Psoas muscle (tissue), 8 donors: ENCODE measurements at places on chromosomes 11 and 22.
A peak's percentile ranks its signal among the peaks of the same experiment; 100 is the strongest.

DNA sequence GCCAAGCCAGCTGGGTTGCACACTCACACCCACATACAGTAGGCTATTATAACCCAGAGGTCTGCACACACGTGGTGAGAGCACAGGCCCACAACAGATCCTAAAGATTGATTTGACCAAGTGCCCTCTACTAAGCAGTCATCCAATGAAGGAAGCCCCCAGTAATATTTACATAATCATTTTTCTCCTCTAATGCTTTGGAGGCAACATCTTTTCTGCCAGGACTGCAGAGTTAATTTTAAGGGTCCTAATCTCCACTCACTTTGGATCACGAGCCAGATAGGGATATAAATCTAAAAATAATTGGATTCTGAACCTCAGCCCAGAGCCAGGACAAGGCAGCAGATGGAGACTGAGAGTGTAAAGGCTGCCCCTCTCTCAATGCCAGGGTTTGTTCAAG, 49.1 kb upstream of the MTNR1B start:
- no peaks in the 10 kb centered on the region for H3K36me3 ChIP-seq
- DNase-seq = no peak
- H3K27me3 ChIP-seq = peaks cover 3% of the 10 kb centered on the region
- no peaks in the 10 kb centered on the region for H3K4me1 ChIP-seq
- H3K4me3 ChIP-seq = no peak overlapping the region

GRCh38 chr11:119641983-119642745, 86.8 kb downstream of the NECTIN1 start:
- H3K4me3 ChIP-seq = no peak overlapping the region
- no peaks in the 10 kb centered on the region for H3K36me3 ChIP-seq
- no peak for DNase-seq
- H3K27ac ChIP-seq = no peak overlapping the region
- H3K4me1 ChIP-seq = no peaks in the 10 kb centered on the region
- no peaks in the 10 kb centered on the region for H3K27me3 ChIP-seq

DNA sequence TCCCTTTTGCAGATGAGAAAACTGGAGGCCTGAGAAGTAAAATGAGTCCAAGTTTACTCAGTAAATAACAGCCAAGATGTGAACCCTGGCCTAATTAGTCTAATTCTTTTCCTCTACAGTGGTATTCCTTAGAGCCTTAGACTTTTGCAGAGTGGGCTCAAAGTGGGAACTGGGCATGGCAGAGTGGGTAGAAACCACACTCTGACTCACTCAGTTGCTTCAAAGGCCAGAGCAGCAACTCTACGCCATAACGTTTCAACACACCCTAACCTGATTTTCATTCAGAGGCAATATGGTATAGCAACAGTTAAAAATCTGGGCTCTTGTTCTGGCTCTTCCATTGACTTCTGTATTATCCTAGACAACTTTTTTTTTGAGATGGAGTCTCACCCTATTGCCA, 2.8 kb downstream of the THRSP start:
- H3K27ac ChIP-seq = no peak overlapping the region
- no peak for DNase-seq
- H3K27me3 ChIP-seq = no peaks in the 10 kb centered on the region
- peaks cover 37% of the 10 kb centered on the region for H3K4me1 ChIP-seq

- H3K4me1 ChIP-seq = no peaks in the 10 kb centered on the region
- no peaks in the 10 kb centered on the region for H3K27me3 ChIP-seq
- peaks cover 90% of the 10 kb centered on the region for H3K36me3 ChIP-seq
Measured at GRCh38 chr11:4118107-4118506, 23.5 kb downstream of the RRM1 start.

DNA sequence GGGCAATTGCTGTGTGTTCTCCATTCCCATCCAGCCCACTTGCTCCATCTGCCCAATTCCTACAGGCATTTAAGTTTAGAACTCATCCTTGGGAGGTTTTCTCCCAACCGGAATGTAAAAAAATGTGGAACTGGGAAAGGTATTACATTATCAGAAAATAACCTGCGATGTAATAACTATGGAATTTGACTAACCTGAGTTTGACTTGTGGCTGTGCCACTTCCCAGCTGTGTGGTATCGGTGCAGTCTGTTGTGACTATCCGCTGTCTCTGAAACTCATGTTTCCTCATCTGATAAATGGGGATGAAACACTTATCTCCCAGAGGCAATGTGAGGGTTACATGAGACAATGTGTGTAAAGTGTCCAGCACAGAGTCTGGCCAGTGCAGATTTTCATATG, 77.6 kb downstream of the TENM4 start:
- no peak overlapping the region for H3K4me3 ChIP-seq
- H3K4me1 ChIP-seq = no peaks in the 10 kb centered on the region
- no peak overlapping the region for H3K27ac ChIP-seq
- H3K27me3 ChIP-seq = no peaks in the 10 kb centered on the region
- H3K36me3 ChIP-seq = no peaks in the 10 kb centered on the region
- no peak for DNase-seq

DNA sequence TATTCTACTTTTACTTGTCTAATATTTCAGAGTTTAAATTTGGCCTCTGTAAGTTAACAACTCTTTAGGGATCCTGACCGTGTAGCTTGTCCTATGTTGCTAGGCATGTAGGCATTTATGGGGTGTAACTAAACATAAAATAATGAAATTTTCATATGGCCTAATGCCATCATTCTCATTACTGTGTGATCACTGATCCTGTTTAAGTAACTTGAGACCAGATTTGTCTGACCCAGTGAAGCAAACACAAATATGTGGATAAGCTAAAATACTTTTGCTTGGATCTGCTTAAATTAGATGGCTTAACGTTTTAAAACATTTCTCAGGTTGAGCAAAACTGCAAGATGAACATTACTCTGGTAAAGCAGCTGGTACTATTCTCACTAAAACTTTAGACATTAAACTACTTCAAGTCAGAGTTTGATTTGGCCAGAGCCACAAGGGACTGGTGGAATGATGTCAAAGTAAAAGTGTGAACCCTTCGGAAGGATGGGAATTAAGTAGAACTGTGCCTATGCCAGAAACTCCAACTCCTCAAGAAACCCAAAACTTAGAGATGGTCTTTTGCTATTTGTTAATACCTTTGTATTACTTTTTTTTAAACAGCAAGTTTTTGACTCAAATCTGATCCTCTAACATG, 12.5 kb downstream of the QSER1 start:
- H3K27me3 ChIP-seq = no peaks in the 10 kb centered on the region
- no peak overlapping the region for H3K27ac ChIP-seq
- peaks cover 5% of the 10 kb centered on the region for H3K4me1 ChIP-seq
- DNase-seq = no peak

DNA sequence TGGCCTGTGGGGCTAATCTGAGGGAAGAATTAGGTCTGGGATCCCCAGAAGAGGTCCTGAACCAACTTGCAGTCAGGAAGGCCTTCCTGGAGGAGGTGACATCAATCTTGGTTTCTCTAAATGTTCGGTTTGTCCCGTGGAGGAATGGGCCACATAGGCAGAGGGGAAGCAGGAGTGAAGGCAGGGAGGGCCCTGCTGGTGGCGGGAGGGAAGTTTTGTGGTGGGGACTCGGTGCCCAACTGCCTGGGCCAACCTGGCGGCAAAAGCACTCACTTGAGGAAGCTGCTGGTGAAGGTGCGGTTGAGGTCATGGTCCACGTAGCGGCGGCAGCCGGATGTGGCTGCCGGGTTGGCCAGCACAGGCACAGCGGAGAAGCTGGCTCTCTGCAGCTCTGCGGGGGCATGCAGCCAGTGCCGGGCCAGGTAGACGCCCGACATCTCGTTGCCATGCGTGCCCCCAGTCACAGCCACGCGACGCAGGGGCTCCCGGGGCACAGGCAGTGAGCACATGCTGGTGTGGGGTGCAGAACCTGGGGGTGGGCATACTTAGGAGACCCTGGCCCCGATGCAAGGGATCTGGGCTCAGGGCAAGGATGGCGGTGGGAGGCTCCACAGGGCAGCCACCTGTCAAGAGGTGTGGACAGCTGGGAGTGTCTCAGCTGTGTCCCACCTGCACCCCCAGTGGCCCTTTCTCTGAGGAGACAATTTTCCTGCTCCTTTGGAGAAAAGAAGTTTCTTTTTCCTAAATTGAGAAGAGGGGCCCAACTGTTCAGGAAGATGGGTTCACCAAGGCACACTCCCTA, 3.8 kb downstream of the ACY3 start:
- H3K4me3 ChIP-seq = no peak overlapping the region
- H3K36me3 ChIP-seq = no peaks in the 10 kb centered on the region
- DNase-seq = no peak
- no peaks in the 10 kb centered on the region for H3K4me1 ChIP-seq
- H3K27ac ChIP-seq = no peak overlapping the region

DNA sequence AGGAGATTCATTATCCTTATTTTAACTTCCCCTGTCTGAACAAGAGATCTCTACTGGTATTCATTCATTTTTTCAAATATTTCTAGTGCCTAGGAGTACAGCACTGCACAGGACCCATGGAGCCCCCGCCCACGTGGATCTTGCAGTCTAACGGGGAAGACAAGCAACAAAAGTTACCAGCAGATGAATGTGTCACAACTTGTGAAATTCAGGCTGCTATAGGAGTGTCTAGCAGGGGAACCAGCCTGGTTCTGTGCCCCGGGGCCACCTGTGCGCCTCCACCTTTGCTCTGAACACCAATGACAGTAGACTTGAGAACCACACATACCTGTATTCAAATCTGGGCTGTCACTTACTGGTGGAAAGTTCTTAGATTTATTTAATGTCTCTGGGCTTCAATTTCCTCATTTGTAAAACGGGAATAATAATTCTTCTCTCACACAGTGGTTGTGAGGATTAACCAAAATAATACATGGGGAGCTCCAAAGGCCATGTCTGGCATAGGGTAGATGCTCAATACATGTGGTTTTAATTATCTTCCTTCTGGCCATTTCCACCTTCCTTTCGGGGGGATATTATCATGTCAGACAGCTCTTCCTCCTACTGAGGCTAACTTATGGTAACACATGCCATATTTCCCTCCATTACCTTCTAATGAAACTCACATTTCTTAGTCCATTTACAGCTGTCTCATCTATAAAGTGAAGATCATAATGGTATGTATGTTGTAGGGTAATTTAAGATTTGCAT, 17.8 kb downstream of the POU2AF1 start:
- no peak overlapping the region for H3K4me3 ChIP-seq
- no peak for DNase-seq
- H3K27ac ChIP-seq = no peak overlapping the region
- no peaks in the 10 kb centered on the region for H3K4me1 ChIP-seq
- no peaks in the 10 kb centered on the region for H3K27me3 ChIP-seq

GRCh38 chr11:61054513-61054912, 47.8 kb upstream of the CD5 start:
- no peaks in the 10 kb centered on the region for H3K4me1 ChIP-seq
- no peaks in the 10 kb centered on the region for H3K36me3 ChIP-seq
- no peak overlapping the region for H3K4me3 ChIP-seq
- H3K27me3 ChIP-seq = no peaks in the 10 kb centered on the region
- no peak for DNase-seq
- H3K27ac ChIP-seq = no peak overlapping the region

DNA sequence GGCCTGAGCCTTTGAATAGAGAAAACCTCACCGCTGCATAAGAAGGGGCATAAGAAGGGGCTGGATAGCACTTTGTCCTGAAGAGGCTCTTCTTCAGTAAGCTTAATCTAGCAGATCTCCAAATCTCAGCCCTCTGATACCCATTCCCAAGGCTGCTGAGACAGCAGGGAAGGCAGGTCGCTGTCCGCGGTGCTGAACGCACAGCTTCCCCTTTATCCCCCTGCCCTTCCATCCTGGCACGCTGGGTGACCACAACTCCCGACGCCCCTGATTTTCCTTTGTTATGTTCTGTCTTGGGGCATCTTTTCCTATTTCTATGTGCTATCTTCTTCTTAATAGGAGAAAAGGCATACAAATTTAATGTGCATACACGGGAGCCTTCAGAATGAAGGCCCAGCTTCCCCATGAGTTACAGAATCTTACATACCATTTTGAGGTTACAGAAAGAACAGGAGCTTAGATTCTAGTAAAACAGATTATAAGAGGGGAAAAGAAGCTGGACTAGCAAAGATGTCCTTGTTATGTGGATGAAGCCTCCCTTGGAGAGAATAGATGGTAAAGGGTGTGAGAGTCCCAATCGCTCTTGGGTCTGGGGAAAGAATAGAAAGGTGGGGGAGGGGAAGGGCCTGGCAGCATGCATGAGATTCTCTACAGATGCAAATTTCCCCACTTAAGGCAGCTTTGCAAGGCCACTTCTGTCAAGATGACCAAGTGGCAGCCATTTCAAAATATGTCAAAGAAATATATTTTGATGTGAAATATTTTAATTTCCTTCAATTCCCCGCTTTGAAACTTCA, 5.7 kb upstream of the SULT4A1 start:
- no peak overlapping the region for H3K27ac ChIP-seq
- H3K4me1 ChIP-seq = no peaks in the 10 kb centered on the region
- H3K36me3 ChIP-seq = no peaks in the 10 kb centered on the region
- DNase-seq = peak; percentile 66

GRCh38 chr11:132744771-132745170, 787.5 kb downstream of the OPCML start:
- no peak overlapping the region for H3K4me3 ChIP-seq
- H3K27ac ChIP-seq = no peak overlapping the region
- no peaks in the 10 kb centered on the region for H3K36me3 ChIP-seq
- no peaks in the 10 kb centered on the region for H3K4me1 ChIP-seq
- no peak for DNase-seq

DNA sequence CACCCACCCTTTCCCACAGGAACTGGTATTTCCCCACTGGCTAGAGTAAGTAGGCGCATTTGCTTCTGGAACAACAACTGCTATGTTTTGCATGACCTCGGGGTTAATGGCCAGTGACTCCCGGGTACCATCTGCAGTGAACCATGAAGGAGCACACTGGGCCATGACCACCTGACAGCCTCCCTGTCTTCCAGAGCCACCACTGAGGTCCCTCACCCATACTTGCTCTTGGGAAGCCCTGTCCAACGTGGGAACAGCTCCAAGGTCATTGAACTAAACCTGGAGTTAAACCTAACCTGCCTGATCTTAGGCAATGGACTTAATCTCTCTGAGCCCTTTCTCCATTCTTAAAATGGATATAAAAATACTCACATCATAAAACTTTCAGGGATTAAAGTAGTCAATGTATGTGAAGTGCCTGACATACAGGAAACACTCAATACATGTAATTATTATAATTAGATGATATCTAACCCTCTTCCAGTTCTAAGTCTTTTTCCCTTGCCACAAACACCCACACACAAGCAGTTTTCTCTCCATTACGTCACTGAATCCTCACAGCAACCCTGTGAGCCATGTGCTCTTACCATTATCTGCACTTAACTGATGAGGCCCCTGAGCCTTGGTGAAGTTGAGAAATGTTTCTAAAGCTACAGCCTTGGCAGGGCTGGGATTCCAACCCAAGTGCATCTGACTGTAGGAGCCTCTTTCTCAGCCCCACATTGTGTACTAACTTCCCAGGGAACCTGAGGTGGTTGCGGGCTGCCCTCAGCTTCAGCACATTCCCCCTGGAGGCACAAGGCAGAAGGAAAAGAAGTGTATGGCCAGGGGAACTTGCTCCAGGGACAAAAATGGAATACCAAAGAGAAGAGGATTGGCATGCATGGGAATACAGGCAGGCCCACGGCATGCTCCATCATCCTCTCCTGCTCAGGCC, 74.5 kb upstream of the NCAM1 start:
- no peaks in the 10 kb centered on the region for H3K4me1 ChIP-seq
- H3K4me3 ChIP-seq = no peak overlapping the region
- no peak for DNase-seq
- no peaks in the 10 kb centered on the region for H3K36me3 ChIP-seq
- no peak overlapping the region for H3K27ac ChIP-seq
